ENCODE measurements at places on chromosomes 11 and 22.

GRCh38 chr11:21921151-21921550 lies 271.7 kb upstream of the ANO5 start:
- no peak for DNase-seq

DNA sequence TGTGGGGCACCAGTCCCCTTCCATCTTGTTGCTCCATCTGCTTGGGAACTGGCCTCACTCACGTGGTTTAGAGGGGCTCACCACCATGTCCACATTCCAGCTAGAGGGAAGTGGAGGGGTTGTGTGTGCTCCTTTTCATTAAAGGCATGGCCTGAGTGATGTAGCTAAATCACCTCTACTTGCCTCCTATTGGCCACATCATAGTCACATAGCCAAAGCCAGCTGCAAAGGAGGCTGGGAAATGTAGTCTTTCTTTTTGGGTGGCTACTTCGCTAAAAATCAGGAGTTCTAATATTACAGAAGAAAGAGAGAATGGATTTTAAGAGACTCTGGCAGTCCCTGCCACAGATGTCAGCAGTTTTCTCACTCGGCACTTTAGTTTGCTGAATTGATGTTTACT lies 63.0 kb upstream of the ALX4 start:
- DNase-seq, result no peak

DNA sequence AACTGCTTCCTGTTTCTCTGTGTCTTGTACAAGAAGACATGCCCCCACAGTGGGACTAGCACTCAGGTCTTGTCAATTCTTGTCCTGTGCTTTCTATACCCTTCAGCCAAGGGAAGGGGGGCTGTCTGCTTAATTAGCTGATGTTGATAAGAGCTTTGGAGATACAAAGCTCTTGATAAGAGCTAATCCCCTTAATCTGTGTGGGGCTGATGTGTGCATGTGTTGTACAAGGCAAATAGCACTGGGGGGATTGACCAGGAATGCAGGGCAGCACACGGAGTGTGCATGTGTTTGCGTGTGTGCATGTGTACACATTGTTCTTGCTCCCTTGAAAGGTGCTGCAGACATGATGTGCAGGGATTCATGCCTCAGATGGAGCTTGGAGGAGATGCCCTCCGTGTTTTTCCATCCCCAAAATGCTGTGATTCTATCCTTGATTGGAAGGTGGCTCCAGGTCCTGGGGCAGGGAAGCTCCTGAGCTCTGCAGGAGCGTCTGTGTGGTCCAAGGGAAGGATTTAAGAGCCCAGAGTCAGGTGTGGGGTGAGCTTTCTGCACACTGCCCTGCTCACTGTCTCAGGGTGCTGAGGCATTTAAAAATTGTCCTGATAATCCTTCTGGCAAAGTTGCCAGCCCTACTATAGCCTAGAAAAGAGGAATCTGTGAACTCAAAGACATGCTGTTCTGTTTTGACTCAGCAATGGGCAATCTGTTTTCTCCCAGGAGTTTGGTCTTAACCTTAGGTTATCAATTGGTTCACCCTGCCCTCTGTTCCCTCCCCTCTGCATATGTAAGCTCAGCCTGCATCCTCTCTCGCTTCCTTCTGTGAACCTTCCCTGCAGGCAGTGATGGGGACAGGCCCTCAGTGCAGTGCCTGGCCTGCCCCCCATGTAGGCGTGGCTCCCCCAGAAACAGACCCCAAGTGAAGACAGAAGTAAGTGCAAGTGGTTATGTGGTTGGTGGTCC lies 102.0 kb downstream of the GRIK4 start:
- no peak for DNase-seq

DNA sequence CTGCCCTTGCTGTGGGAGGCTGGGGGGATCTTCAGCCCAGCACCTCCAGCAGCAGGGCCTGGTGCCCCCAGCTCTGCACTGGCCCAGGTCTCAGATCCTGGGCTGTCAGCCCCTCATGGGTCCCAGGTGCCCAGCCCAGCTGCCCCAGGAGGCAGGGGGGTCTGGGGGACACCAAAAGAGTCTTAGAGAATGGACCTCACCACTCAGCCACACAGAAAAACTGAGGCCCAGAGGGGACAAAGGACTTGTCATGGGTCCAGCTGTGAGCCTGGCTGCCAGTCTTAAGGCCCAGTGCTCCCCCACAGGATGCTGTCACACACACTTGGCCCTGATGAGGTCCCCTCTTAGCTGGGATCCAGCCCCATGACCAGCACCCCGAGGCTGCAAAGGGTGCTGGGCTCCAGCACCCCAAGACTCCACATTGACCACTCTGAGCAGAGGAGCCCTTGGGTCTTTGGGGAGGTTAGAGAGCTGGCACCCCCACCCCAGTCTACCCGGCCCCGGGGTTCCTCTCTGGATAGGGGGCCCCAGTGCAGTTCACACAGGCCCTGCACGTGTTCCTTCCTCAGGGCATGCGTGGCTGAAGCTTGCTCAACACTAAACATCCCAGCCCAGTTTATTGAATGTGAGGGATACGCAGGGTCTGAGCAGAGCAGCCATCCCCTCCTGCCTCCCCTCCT lies 54.4 kb downstream of the IGLL5 start:
- no peak for DNase-seq

- DNase-seq, result no peak
These were observed 20.8 kb downstream of the CHRDL2 start for GRCh38 chr11:74710281-74710938.

GRCh38 chr11:116958246-116958645 lies 120.8 kb upstream of the APOA1 start:
- DNase-seq, result no peak

GRCh38 chr11:6321961-6322362 lies 1.7 kb upstream of the CAVIN3 start:
- no peak for DNase-seq

- DNase-seq, result no peak
These were observed 1.1 kb downstream of the MOB2 start for GRCh38 chr11:1485504-1485885.

- peak; percentile 93 for DNase-seq
These were observed 2.9 kb downstream of the DIXDC1 start for GRCh38 chr11:111939836-111940604.

- DNase-seq, result no peak
These were observed 36.4 kb downstream of the RAB30 start for GRCh38 chr11:83035070-83035854.
